ENCODE measurements at places on chromosomes 16 and 17. TPM values are rescaled to one million over a fixed set of nuclear protein-coding genes. Genes with fewer than 3 reads are reported as not detected.
A peak's percentile ranks its signal among the peaks of the same experiment; 100 is the strongest.

DNA sequence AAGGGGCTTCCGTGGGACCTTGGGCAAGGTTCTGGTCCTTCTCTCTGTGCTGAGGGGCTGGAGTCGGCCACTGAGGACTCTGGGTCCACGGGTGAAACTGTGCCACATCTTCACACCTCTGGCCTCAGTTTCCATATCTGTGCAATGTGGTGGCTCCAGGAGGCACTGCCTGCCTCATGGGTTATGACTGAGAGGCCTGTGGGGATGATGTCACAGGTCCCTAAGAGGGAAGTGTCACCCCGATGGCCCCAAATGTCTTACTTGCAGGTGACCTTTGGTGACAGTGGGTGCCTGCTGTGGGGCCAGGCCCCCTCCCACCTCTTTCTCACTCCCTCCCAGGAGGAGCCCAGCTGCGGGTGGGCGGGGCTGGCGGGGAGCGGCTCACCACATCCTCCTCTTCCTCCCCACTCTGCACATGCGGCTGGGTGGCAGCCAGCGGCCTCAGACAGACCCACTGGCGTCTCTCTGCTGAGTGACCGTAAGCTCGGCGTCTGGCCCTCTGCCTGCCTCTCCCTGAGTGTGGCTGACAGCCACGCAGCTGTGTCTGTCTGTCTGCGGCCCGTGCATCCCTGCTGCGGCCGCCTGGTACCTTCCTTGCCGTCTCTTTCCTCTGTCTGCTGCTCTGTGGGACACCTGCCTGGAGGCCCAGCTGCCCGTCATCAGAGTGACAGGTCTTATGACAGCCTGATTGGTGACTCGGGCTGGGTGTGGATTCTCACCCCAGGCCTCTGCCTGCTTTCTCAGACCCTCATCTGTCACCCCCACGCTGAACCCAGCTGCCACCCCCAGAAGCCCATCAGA is at the start of gene IL21R:
Gene IL21R (plus strand): TSS at position 407 of the 801 bp plus-strand sequence. CDS start 27,898 bp downstream, outside the sequence.
- H3K36me3 ChIP-seq: no peaks in the 10 kb centered on the region
- no peak within 1 kb of the TSS for H3K27ac ChIP-seq
- H3K4me3 ChIP-seq: no peak within 1 kb of the TSS
- peaks cover 4% of the 10 kb centered on the region for H3K27me3 ChIP-seq

The CACNG1 gene
- 0.32 TPM for total RNA-seq

DNA sequence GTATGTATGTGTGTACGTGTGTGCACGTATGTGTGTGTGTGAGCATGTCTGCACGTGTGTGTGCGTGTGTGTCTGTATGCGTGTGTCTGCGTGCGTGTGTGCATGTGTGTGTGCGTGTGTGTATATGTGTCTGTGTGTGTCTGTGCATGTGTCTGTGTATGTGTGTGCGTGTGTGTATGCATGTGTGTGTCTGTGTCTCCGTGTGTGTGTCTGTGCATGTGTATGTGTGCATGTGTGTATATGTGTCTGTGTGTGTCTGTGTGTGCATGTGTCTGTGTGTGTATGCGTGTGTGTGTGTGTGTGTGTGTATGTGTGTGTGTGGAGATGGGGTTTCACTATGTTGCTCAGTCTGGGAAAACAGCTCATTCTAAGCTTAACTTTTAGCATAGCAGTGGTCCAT is 43.9 kb downstream of the ATP2C2 start:
- H3K27me3 ChIP-seq: no peaks in the 10 kb centered on the region
- DNase-seq: no peak
- peaks cover 28% of the 10 kb centered on the region for H3K4me1 ChIP-seq
- no peak overlapping the region for H3K4me3 ChIP-seq

DNA sequence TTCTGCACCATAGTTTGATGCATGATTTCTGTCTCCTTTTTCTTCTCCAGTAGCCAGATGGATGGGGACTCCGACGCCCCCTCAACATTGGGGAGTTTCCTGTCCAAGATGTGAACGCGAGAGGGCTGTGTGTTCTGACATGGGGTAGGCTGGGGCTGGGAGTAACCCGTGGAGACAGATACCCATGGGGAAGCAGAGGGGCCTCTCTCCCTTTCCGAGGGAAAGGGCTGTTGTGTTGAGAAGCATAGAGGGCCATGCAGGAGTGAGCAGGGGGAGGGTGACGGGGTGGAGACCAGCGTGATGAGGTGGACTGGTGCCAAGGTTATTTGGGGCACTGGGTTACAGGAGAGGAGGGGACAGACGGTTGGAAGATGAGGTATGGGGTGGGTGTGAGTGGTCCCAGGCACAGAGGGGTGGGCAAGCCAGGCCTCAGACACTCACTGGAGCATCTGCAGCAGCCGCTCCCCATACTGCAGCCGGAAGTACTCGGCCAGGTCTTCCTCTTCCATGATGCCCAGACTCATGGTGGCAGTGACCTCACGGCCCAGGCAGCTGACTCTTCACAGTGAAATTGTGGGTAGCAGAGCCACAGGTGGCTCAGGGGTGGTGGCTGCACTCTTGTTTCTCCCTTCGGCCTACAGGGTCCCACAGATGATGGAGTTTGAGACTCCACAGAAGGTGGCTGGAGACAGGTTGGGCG is 400 bp downstream of the CCDC42 start:
- H3K27ac ChIP-seq: no peak overlapping the region
- H3K4me3 ChIP-seq: peak overlapping the region; percentile 51
- H3K4me1 ChIP-seq: peaks cover 22% of the 10 kb centered on the region
- H3K27me3 ChIP-seq: peaks cover 16% of the 10 kb centered on the region
- no peaks in the 10 kb centered on the region for H3K36me3 ChIP-seq
